ENCODE measurements at places on chromosomes 11 and 22.

DNA sequence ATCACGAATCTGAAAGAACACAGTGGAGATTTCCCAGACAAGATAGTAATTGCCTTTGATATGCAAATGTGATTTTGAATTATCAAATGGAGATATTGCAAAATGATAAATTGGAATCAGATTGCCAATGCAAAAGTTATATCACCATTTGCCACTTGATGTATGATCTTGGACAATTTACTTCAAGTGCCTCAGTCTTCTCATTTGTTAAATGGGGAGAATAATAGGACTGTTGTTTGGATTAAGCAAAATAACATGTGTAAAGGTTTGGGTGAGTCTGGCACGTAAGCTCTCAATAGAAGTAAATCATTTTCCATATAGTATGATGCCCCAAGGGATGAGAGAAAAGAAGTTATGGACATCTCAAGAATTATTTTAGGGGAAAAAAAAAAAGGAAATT is 7.9 kb upstream of the PHF21A start:
- no peaks in the 10 kb centered on the region for H3K36me3 ChIP-seq
- no peaks in the 10 kb centered on the region for H3K4me1 ChIP-seq
- no peak overlapping the region for H3K4me3 ChIP-seq
- no peak for DNase-seq
- H3K27ac ChIP-seq, result no peak overlapping the region
- H3K27me3 ChIP-seq, result no peaks in the 10 kb centered on the region

GRCh38 chr22:29872989-29873388 is 10.0 kb upstream of the MTMR3 start:
- H3K27me3 ChIP-seq, result no peaks in the 10 kb centered on the region
- no peak overlapping the region for H3K4me3 ChIP-seq
- no peaks in the 10 kb centered on the region for H3K4me1 ChIP-seq
- no peak overlapping the region for H3K27ac ChIP-seq

DNA sequence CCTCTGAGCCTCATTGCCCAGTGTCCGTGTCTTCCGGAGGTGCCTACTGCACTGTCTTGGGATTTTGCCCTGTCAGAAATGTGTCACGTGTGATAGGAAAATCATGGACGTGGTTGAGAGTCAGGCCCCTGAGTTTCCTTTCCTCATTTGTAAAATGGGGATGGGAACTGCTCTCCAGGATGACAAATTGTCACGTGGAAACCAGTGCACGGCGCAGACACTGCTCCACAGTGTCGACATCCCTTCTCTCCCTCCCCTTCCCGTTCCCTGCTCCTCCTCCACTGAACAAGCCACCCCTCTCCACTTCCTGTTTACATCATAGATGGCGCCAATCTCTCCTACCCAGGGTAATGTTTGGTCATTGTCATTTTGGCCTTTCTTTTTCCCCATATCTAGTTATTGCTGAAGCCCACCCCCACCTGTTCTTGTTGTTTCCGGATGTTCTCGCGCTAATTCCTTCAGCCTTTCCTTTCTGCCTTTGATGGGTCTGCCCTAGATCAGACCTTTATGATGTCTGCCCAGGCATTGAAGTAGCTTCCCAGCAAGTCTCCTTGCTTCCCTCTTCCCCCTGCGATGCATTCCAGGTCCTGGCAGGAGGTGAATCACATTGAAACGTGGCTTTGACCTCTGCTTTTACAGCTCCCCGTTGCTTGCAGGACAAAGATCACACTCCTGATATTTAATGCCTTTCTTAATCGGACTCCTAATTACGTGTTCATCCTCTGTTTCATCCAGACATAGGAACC is 91.8 kb downstream of the TBC1D22A start:
- H3K27me3 ChIP-seq, result peaks cover 3% of the 10 kb centered on the region
- H3K4me3 ChIP-seq, result no peak overlapping the region
- H3K27ac ChIP-seq, result peak overlapping the region; percentile 82
- H3K36me3 ChIP-seq, result peaks cover 18% of the 10 kb centered on the region
- DNase-seq, result no peak

DNA sequence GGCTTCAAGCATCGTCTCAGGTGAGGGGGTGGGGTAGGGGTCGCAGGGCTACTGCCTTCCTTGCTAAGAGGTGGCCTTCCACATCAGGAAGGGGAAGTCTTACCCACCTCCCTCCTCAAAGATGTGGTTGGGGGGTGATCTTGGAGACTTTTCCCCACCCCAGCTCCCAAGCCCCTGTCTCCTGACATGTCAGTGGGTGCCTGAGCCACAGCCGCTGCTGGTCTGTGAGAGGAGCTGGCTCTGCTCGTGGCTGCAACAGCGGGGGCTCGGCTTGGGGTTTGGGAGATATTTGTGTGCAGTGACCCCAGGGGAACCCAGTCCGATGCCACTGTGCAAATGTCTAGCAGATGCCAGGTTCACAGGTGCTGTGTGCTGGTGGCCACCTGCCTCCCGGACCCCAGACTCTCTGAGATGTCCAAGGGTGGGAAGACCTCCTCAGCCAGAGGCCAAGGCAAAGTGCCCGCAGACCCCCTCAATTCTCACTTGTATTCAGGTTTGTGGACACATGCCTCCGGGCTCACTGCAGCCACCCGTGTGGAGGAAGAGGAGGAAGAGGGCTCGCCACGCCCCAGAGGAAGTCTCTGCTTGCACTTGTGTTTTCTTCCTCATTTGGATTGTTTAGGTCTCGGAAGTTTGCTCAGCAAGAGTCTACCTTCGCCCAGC is 1.9 kb downstream of the KCNQ1 start:
- peaks cover 11% of the 10 kb centered on the region for H3K27me3 ChIP-seq
- DNase-seq, result no peak
- H3K36me3 ChIP-seq, result no peaks in the 10 kb centered on the region
- H3K27ac ChIP-seq, result peak overlapping the region; percentile 70

GRCh38 chr22:30031764-30032455 is 48.4 kb upstream of the HORMAD2 start:
- H3K4me3 ChIP-seq, result no peak overlapping the region
- H3K27ac ChIP-seq, result no peak overlapping the region
- H3K36me3 ChIP-seq, result peaks cover 4% of the 10 kb centered on the region
- DNase-seq, result no peak

DNA sequence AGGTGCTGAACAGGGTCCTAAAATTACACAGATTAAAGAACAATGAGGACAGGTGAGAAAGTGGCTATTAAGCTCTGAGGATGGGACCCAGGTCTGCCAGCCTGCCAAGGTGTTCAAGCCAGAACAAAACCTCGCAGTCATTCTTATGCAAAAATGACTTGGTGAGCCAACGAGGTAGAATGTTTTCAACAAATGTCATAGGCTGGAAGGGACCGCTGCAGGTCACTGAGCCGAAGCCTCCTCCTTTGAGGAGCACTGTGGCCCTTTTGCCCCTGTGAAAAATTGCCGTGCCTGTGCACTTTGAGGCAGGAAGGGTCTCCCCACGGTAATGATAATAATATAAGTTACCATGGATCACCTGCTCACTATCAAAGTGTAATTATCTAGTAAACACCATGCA is 216.2 kb downstream of the DSCAML1 start:
- no peak overlapping the region for H3K27ac ChIP-seq
- H3K4me1 ChIP-seq, result no peaks in the 10 kb centered on the region
- H3K4me3 ChIP-seq, result no peak overlapping the region

DNA sequence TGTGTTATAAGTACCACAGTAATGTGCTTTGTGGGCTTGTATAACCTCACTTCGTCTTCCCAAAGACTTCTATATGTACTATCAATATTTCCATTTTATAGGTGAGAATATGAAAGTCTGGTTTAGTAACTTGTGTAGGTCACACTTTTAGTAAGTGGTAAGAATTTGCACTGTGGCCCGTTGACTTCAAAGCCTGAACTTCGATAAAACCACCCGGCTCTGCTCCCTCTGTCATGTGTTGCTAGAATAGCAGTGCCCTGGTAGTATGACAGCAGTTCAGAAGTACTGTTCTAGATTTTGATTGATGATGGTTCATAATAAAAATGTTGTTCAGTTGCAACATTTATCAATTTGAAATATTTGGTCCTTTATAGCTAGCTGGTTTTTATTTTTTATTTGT is 110.2 kb upstream of the SORL1-AS1 start:
- peaks cover 9% of the 10 kb centered on the region for H3K4me1 ChIP-seq
- DNase-seq, result no peak
- H3K4me3 ChIP-seq, result no peak overlapping the region
- no peak overlapping the region for H3K27ac ChIP-seq

DNA sequence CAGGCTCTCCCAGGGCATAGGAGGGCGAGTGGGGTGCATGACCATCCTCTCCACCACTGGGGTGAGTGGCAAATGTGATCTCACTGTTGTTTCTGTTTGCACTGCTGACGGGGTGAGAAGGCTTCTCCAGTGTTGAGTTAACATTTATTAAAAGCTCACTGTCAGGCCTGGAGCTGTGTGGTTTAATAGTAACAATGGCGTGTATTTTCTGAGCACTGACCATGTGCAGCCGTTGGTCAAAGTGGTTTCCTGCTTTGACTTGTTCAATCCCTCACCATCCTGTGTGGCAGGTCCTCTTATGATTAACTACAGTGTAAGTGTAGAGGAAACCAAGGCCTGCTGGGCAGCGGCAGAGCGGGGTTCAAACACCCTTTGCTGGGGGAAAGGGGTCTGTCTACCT is 4.4 kb downstream of the A4GALT start:
- H3K4me3 ChIP-seq, result no peak overlapping the region
- H3K27me3 ChIP-seq, result peaks cover 5% of the 10 kb centered on the region
- peaks cover 35% of the 10 kb centered on the region for H3K4me1 ChIP-seq

- H3K36me3 ChIP-seq, result no peaks in the 10 kb centered on the region
- H3K4me3 ChIP-seq, result no peak overlapping the region
- H3K27ac ChIP-seq, result no peak overlapping the region
- no peak for DNase-seq
- peaks cover 6% of the 10 kb centered on the region for H3K4me1 ChIP-seq
Measured at GRCh38 chr11:103317118-103317517, 207.9 kb downstream of the DYNC2H1 start.

- peaks cover 37% of the 10 kb centered on the region for H3K36me3 ChIP-seq
- H3K4me3 ChIP-seq, result peak overlapping the region; percentile 61
- peaks cover 3% of the 10 kb centered on the region for H3K4me1 ChIP-seq
- peaks cover 18% of the 10 kb centered on the region for H3K27me3 ChIP-seq
- no peak overlapping the region for H3K27ac ChIP-seq
Measured at GRCh38 chr11:72701466-72701865, 27.2 kb upstream of the PDE2A start.

- H3K4me1 ChIP-seq, result peaks cover 19% of the 10 kb centered on the region
- no peak overlapping the region for H3K4me3 ChIP-seq
- DNase-seq, result no peak
- peaks cover 23% of the 10 kb centered on the region for H3K27me3 ChIP-seq
- H3K27ac ChIP-seq, result no peak overlapping the region
Measured at GRCh38 chr11:72613977-72614376, 60.2 kb downstream of the PDE2A start.

DNA sequence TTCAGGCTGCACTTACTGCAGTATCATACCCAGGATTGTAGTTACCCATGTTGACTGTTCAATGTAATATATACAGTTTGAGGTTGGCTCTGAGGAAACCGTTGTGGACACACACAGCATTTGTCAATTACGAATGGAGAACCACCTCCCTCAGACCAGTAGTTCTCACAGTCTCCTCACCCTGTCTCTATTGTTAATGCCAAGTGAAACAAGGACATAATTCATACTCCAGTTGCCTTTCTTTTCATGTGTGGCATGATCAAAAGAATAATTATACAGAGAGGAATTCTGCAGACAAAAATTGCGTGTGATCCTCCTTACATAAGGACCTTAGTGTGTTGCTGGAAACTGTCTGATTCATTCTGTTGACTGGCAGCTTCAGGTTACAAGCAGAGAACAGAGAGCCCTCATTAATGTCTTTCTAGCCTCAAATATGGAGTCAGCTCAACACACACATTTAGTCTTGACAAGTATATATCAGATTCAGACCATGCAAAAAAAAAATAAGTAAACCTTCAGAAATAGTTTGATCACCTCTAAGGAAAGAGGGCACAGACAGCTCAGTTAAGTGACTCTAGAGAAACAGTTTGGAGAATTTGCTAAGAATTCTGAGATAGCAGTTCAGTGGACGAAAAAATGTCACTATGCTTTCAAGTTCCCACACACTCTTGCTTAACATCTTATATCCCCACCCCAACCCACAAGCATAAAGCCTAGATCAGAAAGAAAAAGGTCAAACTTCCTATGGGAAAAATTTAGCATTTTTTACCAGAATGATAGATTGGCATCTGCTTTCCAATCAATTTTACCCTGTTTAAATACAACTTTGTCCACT is 96.1 kb downstream of the MAML2 start:
- DNase-seq, result no peak
- no peaks in the 10 kb centered on the region for H3K36me3 ChIP-seq
- peaks cover 5% of the 10 kb centered on the region for H3K27me3 ChIP-seq
- H3K4me1 ChIP-seq, result peaks cover 14% of the 10 kb centered on the region

- H3K4me3 ChIP-seq, result no peak overlapping the region
- peaks cover 2% of the 10 kb centered on the region for H3K27me3 ChIP-seq
- H3K27ac ChIP-seq, result no peak overlapping the region
Measured at GRCh38 chr11:24855951-24856350, 359.1 kb downstream of the LUZP2 start.

DNA sequence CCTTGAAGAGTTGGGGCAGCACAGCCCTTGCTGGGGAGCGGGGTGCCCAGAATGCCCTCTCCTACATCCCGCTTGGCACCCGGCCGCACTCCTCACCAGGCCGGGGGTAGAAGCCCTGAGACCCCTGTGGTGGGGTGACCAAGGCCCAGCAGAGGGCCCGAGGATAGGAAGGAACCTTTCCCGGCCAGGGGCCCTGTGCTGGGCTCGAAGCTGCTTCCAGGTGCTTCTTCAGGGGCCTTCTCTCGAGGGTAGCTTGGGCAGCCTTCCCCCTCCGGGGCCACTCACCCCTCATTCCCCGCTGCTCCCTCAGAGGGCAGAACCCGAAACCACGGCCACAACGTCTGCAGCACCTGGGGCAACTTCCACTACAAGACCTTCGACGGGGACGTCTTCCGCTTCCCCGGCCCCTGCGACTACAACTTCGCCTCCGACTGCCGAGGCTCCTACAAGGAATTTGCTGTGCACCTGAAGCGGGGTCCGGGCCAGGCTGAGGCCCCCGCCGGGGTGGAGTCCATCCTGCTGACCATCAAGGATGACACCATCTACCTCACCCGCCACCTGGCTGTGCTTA is 752 bp downstream of the MUC2 start:
- no peak overlapping the region for H3K27ac ChIP-seq
- peaks cover 2% of the 10 kb centered on the region for H3K4me1 ChIP-seq
- H3K4me3 ChIP-seq, result no peak overlapping the region
- no peak for DNase-seq
- peaks cover 3% of the 10 kb centered on the region for H3K27me3 ChIP-seq

DNA sequence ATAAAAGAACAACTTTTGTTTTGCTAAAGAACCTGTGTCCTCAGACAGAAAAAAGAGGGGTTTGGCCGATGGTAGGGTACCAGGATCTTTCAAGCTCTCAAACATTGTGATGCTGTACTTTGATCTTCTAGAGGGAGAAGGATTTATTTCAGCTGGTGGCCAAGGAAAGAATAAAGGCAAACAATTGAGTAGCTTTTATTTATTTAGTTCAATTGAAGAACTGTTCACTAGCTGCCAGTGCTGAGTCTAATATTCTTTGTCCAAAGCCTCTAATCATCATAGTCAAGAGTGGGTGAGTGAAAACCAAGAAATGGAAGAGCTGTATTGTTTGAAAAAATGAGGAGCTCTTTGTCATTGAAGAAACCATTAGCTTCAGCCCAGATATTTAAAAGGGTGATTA is 138.4 kb downstream of the FAT3 start:
- peaks cover 3% of the 10 kb centered on the region for H3K4me1 ChIP-seq
- no peak overlapping the region for H3K4me3 ChIP-seq
- H3K27me3 ChIP-seq, result no peaks in the 10 kb centered on the region
- H3K27ac ChIP-seq, result no peak overlapping the region
- H3K36me3 ChIP-seq, result no peaks in the 10 kb centered on the region
